Left kidney (tissue), 8 donors: ENCODE measurements at places on chromosomes 2 and 18.

DNA sequence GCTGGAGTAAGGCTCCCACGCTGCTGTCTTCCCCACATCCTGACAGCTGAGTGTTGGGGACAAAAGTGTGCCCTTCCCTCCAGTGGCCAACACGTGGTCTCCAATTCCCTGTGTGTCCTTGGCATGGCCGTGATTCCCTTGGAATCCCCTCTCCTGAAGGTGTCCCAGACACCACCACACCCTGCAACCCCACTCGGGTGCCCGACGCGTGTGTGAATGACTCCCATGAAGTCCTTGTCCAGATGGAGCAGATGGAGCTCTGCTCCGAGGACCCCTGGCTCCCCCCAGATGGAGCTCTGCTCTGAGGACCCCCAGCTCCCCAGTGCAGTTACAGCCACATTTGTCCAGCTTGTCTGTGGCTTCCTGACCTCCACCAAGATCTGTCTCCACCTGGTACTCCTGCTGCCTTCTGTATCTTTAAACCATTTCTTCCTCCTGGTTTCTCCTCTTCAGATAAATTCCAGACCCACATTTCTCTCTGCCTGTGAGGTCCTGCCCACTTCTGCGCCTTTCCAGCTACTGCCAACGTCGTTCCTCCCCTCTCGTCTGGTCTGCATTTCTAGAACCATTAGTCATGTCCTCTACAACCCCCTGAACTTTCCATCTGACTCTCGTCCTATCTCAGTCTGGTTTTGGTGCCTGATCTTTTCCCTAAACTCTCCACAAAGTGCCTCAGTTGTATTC, 86.8 kb upstream of the PXDN start:
- DNase-seq: no peak

- no peak for DNase-seq
Measured at GRCh38 chr2:152620208-152620607, 97.1 kb downstream of the PRPF40A start.

GRCh38 chr2:28602751-28603639, 107.1 kb downstream of the PLB1 start:
- no peak for DNase-seq

DNA sequence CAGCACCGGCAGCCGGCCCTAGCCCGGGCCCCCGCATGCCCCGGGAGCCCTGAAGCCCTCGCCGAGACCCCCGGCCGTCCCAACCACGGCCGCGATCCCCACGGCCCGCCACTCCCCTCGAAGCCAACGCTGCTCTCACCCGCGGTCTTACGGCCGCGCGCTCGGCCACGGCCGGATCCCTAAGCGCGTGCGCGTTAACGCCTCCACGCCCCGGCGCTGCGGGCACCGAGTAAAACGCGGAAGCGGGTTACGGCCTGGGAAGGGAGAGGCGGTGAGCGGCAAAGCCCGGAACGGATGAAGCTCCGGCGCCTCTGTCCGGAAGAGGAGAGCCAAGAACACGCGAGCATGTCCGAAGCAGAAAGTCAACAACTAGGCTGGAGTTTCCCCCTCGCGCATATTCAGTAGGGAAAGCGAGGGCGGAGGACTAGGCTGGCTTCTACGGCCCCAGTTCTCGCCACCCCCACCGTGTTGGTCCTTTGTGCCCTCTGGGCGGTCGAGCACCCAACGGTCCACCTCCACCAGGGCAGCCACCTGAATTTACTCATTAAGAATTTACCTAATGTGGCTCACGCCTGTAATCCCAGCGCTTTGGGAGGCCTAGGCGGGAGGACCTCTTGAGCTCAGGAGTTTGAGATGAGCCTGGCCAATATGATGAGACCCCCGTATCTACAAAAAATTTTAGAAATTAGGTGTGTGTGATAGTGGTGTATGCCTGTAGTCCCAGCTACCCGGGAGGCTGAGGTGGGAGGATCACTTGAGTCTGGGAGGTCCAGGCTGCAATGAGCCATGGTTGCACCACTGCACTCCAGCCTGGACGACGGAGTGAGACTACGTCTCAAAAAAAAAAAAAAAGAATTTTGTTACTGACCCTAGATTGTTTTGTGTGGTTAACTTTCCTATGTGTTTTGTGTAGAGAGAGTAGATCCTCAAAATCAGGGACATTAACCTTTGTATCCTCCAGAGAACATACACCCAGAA, at the start of gene KANSL3:
Gene KANSL3 (minus strand): TSS at position 169 of the 978 bp plus-strand sequence. CDS start 1,177 bp downstream, outside the sequence.
- peak; percentile 91 for DNase-seq

- no peak for DNase-seq
Measured at GRCh38 chr2:104936527-104936926, 82.6 kb downstream of the POU3F3 start.

- DNase-seq: peak; percentile 78
Measured at GRCh38 chr18:76686737-76687231, 135.6 kb upstream of the ZNF236 start.

DNA sequence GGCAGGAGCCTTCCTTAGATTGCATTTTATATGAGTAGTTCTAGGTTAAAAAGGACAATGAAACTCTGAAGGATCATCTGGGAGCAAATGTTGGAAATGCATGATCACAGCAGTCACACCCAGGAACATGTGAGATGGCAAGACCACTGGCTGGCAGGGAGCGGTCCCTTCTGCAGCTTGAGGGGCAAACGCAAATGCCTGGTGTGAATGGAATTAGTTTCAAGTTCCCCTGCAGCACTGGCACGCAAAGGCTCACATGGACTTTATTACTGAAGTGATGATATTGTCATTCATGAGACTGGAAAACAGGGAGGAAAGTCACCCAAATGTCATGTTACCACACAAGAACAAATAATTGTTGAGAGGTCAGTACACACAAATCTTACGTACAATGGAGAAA, 223.3 kb downstream of the FBXO15 start:
- no peak for DNase-seq

GRCh38 chr18:58730618-58731017, 59.4 kb downstream of the MALT1 start:
- no peak for DNase-seq

DNA sequence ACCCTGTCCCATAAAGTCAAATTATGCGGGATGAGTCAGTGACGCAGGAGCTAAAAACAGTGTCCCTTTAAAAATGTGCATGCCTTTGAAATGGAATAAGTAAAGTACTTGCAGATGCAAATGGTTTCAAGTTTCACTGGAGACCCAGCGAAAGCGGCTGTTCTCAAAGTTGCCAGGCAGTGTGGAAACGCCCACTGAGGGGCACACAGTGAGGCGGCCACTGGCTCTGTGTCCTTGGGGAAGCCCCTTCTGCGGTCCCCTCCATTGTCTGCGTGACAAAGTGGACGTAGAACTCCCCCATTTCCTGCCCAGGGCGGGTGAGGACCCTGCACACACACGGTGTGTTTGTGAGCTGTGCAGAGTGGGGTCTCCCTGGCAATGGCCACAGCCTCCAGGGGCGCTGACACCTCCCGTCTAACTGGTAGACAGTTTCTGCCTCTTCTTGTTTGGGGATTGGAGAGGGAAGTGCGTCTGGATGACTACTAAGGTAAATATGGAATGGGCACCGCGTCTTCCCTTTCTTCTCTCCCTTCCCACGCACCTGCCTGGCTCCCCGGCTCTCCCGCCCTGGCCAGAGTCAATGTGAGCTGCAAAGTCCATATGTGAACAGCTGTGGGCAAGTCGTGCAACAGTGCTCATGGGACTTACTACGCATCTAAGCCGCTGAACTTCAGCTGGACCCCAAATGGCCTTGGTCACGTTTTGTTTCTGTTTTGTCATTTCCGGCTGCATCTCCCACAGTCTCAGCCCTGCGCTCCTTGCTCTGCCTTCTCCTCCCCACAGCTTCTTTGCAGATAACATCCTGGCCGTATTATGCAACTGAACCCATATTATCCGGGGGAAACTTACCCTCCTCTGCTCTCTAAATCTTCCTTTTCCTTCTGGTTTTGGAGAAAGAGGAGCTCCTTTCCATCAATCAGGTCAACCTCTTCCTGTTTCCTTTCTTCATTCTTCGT, 33.7 kb upstream of the ZNF516 start:
- DNase-seq: no peak

DNA sequence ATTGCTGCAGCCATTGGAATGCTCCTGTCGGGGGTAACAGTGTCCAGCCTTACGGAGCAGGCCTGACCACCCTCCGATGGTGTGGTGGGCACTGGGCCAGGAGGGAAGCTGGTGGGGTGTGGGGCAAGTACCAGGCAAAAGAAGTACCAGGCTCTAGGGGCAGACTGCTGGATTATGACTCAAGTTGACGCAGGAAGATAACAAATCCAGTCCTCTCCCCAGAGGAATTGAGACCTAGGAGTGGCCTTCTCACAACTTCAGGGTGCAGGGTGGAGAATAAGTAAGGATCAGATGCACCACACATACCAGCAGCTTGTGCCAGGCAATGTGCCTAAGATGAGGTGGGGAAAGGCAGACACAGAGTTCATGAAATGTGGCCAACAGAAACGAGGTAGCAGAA, 37.9 kb downstream of the SEMA4F start:
- DNase-seq: no peak

DNA sequence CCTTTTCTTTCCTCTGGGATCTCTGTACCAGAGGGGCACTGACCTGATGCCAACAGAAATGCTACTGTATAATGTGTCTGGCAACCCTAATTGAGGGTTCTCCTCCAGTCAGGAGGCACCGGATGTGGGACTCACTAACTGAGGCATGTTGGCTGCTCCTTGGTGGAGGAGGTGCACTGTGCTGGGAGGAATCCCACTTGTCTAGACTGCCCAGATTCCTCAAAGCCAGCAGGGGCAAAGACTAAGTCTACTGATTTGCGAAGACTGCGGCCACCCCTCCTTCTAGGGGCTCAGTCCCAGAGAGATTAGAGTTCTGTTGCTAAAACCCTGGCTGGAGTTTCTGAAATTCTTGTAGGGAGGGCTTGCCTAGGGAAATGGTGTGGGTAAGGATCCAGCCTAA, 1192.1 kb downstream of the DPP10 start:
- no peak for DNase-seq

DNA sequence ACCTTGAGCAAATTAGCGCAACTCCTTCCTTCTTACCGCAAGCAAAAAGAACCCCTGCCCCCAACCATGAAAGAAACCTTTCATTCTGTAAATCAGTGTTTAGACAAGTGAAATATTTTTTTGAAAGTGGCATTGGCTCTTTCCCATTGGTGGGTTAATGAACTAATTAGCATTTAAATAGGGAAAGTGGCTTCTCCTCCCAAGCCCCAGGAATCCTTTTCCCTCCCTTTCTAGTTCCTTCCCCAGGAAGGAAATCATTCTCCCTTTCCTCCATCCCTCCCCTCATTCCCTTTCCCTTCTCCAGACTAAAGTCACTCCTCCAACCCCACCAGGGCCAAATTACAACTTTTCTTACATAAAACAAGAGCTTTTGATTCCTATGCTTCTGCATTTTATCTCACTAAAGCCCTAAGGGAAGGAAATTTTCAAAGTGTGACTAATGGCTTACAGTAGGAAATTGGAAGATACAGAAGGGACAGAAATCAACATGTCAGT, 22.9 kb upstream of the TYMS start:
- DNase-seq: no peak

DNA sequence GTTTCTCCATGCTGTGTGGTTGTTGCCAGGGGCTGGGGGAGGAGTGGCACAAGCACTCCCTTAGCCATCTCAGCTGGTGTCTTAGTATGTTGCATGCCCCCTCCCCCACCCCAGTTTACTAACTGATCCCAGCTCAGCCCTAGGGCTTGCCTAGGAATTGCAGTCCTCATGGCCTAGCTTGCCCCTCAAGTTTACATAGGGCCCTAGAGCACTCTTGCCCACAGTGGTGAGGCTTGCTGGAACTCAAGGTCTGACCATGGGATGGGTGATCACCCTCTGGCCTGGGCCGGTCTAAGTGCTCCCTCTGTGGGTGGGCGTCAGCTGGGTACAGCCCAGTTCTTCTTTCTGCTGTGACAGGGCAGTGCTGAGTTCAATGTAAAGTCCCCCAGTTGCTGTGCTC, 156.1 kb upstream of the PIEZO2 start:
- DNase-seq: no peak

- DNase-seq: no peak
Measured at GRCh38 chr18:29644276-29644675, 1398.3 kb downstream of the DSC3 start.

- no peak for DNase-seq
Measured at GRCh38 chr2:164535280-164536025, 85.8 kb downstream of the GRB14 start.

DNA sequence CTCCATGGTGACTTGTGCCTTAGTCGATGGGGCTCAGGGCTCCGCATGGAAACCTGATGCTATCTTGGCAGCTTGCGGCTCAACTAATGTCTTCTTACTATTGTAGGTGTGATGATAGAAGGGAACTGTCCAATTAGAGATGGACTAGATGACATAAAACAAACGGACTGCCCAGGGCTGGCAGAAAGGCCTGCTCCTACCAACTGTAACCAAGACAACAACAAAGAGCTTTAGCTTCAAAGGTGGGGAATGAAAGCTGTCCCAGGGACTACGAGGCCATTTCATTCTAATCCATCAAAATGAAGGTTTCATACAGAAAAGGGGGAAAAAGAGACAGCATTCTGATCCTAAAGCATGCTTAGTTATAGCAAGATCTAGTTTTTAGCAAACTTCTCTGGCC, 186.9 kb upstream of the ACAA2 start:
- DNase-seq: no peak

DNA sequence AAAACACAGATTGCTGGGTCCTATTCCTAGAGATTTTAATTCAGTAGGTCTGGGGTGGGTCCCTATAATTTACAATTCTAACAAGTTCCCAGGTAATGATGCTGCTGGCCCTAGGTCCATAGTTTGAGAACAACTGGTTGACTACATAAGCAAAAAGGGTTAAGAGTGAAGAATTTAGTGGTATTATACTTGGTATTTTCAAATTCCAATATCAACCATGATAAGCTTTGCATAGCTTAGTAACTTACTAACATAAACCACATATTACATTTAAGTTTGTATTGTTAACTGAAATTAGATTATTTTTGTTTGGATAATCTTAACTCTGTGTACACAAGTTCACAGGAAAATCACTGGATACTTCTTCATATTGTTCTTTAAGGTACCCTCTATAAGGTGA, 862.9 kb upstream of the ACVR2A start:
- DNase-seq: no peak

- no peak for DNase-seq
Measured at GRCh38 chr2:237614151-237614720, 13.2 kb upstream of the LRRFIP1 start.

DNA sequence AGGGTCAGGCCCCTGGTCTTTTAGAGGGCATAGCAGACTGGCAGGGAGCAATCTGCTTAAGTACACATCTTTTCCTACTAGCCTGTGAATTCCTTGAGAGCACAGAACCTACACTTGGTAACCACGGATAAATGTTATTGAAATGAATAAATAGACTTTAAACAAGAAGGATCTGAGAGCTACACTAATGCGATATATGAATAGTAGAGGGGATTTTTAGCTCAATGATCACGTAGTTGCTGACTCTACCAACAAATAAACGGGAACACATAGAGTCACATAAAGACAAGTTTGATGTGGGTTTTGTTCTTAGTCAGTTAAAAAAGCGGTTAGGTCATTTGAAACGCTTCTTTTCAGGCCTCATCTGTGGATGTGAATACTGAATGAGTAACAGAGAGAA, 290.3 kb upstream of the CCDC68 start:
- no peak for DNase-seq

DNA sequence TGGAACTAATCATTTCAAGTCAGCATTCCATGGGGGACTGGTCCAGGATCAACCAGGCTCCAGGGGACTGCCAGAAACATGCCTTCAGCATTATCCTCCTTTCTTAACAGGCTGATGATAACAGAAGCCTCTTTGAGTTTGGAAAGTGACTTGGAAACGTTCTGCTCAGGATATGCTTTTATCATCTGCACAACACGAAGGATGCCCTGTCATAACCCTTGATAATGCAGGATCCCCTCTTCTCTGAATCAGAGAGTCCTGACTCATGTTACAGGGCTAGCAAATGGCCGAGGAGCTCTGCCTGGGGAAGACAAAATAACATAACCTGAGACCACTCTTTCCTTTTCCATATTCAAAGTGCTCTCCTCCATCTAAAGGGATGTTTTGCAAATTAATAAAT, 6.7 kb downstream of the SCYGR3 start:
- no peak for DNase-seq
